OCI-LY7 (cell line): ENCODE measurements at places on chromosomes 16 and 17. TPM values are rescaled to one million over a fixed set of nuclear protein-coding genes. Genes with fewer than 3 reads are reported as not detected.

Gene GJC1
- total RNA-seq: 19.5 and 20.6 TPM in 2 replicates

Gene GGT6
- total RNA-seq: not detected in 2 replicates

Gene ASPHD1
- 0.30 TPM in 1 of 2 replicates, not detected in the other for total RNA-seq

Gene PERCC1
- not detected in 2 replicates for total RNA-seq

Gene APPBP2
- 23.2 and 28.1 TPM in 2 replicates for total RNA-seq

Gene FBXL16
- total RNA-seq: 0.42 and 0.52 TPM in 2 replicates

Gene FADS6
- not detected in 2 replicates for total RNA-seq

Gene CES5A
- not detected in 2 replicates for total RNA-seq

Gene TERB1
- total RNA-seq: 0.17 TPM in 1 of 2 replicates, not detected in the other

Gene AANAT
- total RNA-seq: not detected in 2 replicates

Gene MAFG
- 30.1 and 33.6 TPM in 2 replicates for total RNA-seq

Gene CAPNS2
- total RNA-seq: not detected in 2 replicates

Gene RHBDF1
- 0.66 and 0.68 TPM in 2 replicates for total RNA-seq

Gene GDPD1
- total RNA-seq: 3.6 and 5.0 TPM in 2 replicates

Gene PRKCB
- 44.5 and 51.6 TPM in 2 replicates for total RNA-seq

Gene SLC38A8
- total RNA-seq: not detected in 2 replicates

Gene KRT25
- not detected in 2 replicates for total RNA-seq

Gene HES7
- 4.6 and 5.8 TPM in 2 replicates for total RNA-seq

Gene QPRT
- 12.6 and 15.8 TPM in 2 replicates for total RNA-seq

Gene DHRS7C
- not detected in 2 replicates for total RNA-seq

Gene SEC14L5
- total RNA-seq: not detected in 2 replicates

Gene TSPOAP1
- total RNA-seq: 50.6 and 54.4 TPM in 2 replicates

Gene CA7
- total RNA-seq: not detected in 2 replicates

Gene CACNG5
- not detected in 2 replicates for total RNA-seq

Gene COX6A2
- not detected in 2 replicates for total RNA-seq

Gene KRTAP4-1
- not detected in 2 replicates for total RNA-seq

Gene PIK3R5
- 0.68 and 1.5 TPM in 2 replicates for total RNA-seq

Gene CLEC18C
- not detected in 2 replicates for total RNA-seq

Gene KCNJ18
- not detected in 2 replicates for total RNA-seq

Gene SLC13A2
- total RNA-seq: not detected in 2 replicates

Gene KRT28
- total RNA-seq: not detected in 2 replicates

Gene FOXC2
- total RNA-seq: 0.15 TPM in 1 of 2 replicates, not detected in the other

Gene CNGB1
- not detected in 2 replicates for total RNA-seq

Gene RNF40
- 108 and 120 TPM in 2 replicates for total RNA-seq

Gene SERPINF2
- total RNA-seq: 0.76 and 1.0 TPM in 2 replicates

Gene TMC5
- 0.18 TPM in 1 of 2 replicates, not detected in the other for total RNA-seq

Gene PER1
- 38.0 and 48.0 TPM in 2 replicates for total RNA-seq
